ENCODE measurements at places on chromosomes 7 and 10.

- no peak for DNase-seq
Observed at GRCh38 chr10:72277340-72277995, 3.7 kb downstream of the DDIT4 start.

DNA sequence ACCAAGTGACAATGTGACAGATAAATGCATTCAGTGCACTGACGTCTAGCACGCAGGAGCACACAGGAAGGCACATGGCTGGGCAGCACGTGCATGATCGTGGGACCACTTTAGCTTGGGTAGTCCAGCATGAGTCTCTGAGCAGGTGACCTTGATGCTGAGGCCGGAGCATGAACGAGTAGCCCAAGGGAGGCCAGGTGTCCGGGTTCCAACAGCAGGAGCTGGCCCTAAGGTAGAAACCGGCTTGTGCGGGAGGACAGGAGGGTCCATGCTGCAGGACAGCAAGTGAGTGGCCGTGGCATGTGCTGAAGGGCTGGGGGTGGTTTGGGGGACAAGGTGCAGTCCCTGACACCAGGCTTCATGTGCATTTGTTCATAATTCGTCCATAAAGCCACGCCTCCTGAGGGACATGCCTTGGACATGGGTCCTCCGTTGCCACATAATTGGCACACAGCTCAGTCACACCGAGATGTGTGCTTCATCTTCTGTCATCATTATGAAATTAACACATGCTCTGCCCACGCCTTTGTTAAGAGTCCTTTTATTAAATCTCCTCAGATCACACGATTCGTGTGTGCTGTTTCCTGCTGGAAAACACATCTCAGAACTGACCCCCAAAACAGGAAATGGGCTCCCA lies 3.1 kb upstream of the STK32C start:
- no peak for DNase-seq

GRCh38 chr10:70122742-70123141 lies 9.9 kb downstream of the AIFM2 start:
- no peak for DNase-seq

DNA sequence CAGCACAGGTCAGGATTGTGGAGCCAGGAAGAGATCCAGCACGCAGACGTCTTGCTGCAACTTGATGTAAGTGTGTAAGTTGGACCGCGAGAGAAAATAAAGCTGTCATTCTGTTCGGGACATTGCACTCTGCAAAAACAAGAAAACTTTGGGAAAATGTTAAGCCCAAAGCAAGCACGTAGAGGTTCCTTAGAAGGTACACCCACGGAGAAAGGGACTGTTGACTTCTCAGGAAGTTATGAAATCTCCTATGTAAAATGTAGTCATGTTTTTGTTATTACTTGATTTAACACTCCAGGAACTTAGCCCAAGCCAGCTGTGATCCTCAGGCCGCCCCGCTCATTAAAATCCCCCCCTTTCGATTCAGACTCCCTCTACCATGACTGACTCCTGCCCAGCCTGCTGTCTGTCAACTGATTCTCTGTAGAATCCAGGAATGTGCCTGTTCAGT lies 196.1 kb upstream of the TCF7L2 start:
- no peak for DNase-seq

GRCh38 chr7:40583667-40584444 lies 449.1 kb downstream of the SUGCT start:
- DNase-seq = no peak

DNA sequence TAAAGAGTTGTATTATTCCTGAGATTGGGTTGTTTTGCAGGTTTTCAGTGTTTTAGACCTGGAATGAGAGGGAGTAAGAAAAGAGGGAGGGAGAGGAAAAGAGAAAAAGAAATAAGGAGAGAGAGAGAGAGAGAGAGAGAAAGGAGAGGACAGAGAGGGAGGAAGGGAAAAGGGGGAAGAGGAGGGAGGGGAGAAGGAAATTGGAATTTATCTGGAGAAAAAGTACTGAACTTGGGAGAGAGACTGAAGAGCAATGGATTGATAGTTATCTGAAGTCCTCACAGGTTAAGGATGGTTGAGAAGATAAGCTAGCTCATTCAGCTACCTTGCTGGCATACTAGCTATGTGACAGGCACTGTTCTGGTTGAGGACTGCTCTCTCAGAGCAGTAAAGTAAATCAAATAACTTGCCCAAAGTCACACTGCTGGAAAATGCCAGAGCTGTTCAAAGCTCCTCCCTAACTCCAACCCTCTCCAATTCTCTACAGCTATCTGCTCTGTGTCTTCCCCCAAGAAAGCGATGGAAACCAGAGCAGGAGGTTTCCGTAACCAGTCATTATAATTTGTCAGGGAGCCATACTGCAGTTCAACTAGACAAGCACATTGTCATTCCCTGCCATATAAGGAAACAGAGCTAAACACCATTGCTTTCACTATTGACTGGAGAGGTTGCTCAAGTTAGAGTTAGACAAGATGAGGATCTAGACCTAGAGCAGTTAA lies 10.7 kb downstream of the CALD1 start:
- no peak for DNase-seq

GRCh38 chr10:50410066-50410811 lies 158.9 kb upstream of the ASAH2 start:
- DNase-seq = no peak

DNA sequence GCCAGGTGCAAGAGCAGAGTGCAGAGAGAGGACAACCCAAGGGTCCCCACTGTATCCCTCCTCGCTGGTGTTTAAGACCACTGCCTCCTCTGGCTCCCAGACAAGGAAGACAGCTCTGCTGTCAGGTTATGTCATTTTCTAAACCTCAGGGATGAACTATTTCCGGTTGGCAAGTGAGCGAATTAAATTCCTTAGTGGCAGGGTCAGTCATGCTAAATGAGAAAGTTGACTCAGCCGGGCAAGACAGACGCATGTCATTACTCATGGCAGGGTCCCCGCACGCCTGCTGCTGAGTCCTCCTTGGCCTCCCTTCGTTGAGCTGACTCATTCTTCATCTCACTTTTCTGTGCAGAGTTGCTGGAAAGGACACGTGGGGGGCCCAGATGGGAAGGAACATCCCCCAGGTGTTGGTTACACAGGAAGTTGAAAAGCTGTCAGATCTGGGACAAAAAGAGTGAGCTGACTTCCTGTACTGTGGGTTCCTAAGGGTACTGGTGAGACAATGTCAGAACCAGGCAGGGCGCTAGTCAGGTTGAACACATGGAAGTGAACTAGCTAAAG lies 47.1 kb upstream of the UCN3 start:
- DNase-seq = peak; percentile 42

- DNase-seq = no peak
Observed at GRCh38 chr10:48464121-48464870, 140.6 kb downstream of the ARHGAP22 start.

GRCh38 chr10:119502618-119503155 lies 39.8 kb downstream of the RGS10 start:
- no peak for DNase-seq

DNA sequence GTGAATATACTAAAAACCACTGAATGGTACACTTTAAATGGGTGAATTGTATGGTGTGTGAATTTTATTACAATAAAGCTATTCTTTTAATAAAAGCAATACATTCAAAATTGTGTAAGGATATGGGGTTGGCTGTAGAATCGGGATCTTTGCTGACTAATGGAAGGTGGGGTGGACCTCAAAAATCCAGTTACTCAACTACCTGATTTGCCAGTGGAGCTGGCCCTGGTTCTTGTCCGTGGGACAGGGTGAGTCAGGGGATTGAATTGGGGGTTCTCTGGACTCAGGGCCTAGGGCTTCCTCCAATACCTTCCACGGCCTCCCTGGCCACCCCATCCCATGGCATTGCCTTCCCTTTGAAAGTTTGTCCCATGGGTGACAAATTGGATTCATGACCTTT lies 13.5 kb upstream of the RABGEF1 start:
- no peak for DNase-seq

- no peak for DNase-seq
Observed at GRCh38 chr10:8416192-8416701, 361.8 kb downstream of the GATA3 start.

DNA sequence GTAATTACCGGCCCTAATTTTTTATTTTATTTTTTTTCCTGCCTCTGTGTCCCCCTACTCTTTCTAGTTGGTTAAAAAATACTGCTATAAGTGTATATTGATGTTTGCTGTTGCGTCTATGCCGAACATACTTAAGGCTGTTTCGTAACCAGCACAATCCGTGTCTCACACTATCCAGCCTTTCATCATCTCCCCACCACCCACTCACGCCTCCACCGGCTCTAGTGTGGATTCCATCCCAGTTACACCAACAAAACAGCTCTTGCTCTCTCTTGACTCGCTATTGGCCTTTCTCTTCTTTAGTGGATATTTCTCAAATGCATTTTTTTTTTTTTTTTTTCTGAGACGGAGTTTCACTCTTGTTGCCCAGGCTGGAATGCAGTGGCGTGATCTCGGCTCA lies 70.1 kb upstream of the CAMK1D start:
- no peak for DNase-seq

- DNase-seq = no peak
Observed at GRCh38 chr7:2016021-2016631, 216.6 kb downstream of the MAD1L1 start.

GRCh38 chr10:110422548-110422947 lies 75.2 kb upstream of the DUSP5 start:
- no peak for DNase-seq

- DNase-seq = peak; percentile 69
Observed at GRCh38 chr7:102063690-102064180, 222.9 kb upstream of the SH2B2 start.

- DNase-seq = no peak
Observed at GRCh38 chr7:139116999-139117398, 7.5 kb upstream of the ZC3HAV1 start.

DNA sequence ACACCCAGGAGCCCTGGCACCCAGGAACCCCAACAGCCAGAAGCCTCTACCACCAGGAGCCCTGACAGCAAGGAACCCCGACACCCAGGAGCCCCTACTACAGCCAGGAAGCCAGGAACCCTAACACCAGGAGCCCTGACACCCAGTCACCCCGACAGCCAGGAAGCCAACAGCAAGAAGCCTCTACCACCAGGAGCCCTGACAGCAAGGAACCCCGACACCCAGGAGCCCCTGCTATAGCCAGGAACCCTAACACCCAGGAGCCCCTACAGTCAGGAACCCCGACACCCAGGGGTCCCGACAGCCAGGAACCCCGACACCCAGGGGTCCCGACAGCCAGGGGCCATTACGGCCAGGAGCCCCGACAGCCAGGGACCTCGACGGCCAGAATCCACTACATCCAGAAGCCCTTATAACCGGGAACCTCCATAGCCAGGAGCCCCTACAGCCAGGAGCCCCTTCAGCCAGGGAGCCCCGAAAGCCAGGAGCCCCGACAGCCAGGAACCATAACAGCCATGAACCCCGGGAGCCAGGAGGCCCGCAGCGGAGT lies 440 bp upstream of the GLRX3 start:
- DNase-seq = no peak

DNA sequence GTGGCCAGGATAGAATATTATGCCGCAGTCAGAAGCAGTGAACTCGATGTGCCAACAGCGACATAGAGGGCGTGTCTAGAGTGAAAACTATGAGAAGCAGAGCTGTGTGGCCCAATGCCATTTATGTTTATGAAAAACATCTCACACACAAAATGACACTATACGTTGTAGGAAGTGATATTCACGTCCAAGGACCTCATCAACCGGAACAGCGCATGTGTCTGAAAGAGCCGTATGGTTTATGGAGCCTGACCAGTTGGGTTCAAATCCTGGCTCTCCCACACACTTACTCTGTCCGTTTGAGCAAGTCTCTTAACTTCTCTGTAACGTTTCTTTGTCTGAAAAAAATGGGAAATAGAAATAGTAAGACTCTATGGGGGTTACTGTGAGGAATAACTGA lies 20.5 kb downstream of the TAS2R40 start:
- no peak for DNase-seq

DNA sequence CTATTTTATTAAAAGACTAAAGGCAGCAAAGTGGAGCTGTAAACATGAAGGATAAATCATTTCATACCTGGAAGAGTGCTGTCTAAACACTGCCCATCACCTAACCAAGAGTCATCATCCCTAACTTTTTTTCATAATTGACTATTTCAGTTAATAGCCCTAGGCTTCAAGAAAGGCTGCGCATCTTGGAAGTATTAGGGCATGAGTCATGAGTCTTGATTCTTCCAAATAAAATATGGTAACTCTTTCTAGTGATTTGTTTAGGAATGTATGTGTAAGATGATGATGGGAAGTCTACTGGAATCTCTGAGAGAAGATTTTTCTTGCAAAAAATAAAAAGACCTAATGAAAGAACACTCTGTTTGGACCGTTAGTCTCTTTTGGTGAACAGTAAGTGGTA lies 207.7 kb upstream of the AHR start:
- DNase-seq = peak; percentile 27

DNA sequence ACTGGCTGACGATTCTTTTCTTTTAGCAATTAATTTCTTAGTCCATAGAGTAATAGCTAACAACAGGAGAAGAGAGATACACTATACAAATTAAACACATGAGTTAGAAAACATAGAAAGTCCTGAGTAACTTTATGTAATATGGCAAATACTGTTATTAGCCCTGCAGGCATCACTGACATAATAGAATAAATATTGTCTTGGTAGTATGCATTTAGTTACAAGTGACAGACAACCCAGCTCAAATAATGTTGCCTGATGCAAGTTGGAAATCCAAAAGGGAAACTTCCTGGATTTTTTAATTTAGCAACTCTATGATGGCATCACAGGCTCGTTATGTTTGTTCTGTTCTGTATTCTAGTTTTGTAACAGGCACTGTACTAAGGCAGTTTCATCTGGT lies 95.1 kb downstream of the DKK1 start:
- DNase-seq = no peak

DNA sequence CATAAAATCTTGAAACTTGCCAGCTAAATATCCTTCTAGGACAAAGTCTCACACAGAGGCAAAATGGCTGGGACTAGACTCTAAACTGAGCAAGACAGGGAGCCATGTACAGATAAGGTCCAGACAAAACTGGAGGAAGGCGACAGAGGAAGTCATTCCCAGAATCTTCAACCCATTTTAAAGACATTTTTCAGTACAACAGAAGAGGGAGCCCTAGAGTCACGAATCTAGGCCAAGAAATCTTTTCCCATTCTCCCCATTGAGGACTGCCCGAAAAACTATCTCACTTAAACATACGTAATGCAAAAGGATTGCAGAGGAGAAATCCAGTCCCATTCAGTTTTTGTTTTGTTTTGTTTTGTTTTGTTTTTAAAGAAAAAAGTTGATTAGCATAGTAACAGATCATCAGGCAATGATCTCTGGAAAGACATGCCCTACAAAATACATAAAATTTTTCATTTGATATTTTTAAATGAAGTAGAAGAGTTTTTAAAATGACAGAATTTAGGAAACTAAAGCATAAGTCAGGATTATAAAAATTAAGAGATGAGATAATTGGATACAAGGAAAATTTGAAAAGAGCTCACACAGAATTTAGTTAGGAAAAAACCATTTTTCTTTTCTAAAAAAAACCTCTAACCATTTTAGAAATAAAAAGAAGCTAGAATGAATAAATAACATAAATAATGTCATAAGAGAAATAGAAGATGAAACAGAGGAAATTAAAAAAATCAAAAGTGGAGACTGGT lies 16.9 kb upstream of the PRF1 start:
- peak; percentile 53 for DNase-seq

GRCh38 chr10:29181936-29182335 lies 106.9 kb upstream of the LYZL1 start:
- no peak for DNase-seq

GRCh38 chr10:63628526-63629362 lies 107.5 kb downstream of the REEP3 start:
- DNase-seq = peak; percentile 23

GRCh38 chr7:46123-46829 lies 146.1 kb upstream of the FAM20C start:
- no peak for DNase-seq

- no peak for DNase-seq
Observed at GRCh38 chr10:118471863-118472262, 123.6 kb downstream of the PRLHR start.

- no peak for DNase-seq
Observed at GRCh38 chr7:70439651-70440050, 692.3 kb upstream of the GALNT17 start.

Measured in H54 (cell line).